ENCODE measurements at places on chromosomes 3 and 15.

- no peak for DNase-seq
Measured at GRCh38 chr3:160531311-160531710, 34.1 kb downstream of the KPNA4 start.

DNA sequence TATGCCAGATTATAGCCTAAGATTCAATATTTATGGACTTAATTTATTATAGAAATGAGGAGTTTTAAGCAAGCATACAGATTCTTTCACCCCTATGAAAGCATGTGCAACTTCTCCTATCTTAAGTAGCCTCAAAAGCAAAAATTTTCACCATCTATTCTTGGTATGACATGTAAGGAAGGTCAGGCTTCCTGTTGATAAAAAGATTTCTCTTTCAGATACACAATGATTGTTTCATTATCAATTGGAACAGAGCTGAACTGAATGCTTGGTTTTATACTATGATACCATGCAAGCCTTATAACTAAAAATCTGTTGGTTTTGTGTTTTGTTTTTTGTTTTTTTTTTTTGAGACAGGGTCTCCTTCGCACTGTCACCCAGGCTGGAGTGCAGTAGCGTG lies 3.9 kb downstream of the GRK7 start:
- DNase-seq, result no peak

GRCh38 chr15:92527197-92527596 lies 128.4 kb downstream of the FAM174B start:
- DNase-seq, result no peak

GRCh38 chr3:43031889-43032545 lies 52.9 kb downstream of the GASK1A start:
- no peak for DNase-seq

DNA sequence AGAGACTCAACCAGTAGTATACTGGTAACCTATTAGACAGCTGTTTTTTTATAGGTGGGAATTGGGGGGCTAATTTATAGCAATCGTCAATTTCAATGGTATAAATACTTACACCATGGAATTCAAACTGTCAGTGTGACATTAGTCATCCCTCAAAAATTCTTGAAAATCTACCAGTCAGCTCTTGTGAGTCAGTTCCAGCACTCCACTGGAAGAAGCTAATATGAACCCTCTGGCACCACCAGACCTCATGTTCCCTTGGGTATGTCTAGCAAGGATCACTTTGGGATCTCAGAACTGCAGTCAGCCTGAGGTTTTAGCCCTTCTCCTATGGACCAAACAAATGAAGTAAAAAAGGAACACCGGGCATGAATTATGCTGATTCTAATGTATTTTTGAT lies 11.8 kb upstream of the UACA start:
- no peak for DNase-seq

GRCh38 chr15:60798821-60799220 lies 319.9 kb upstream of the ICE2 start:
- no peak for DNase-seq

DNA sequence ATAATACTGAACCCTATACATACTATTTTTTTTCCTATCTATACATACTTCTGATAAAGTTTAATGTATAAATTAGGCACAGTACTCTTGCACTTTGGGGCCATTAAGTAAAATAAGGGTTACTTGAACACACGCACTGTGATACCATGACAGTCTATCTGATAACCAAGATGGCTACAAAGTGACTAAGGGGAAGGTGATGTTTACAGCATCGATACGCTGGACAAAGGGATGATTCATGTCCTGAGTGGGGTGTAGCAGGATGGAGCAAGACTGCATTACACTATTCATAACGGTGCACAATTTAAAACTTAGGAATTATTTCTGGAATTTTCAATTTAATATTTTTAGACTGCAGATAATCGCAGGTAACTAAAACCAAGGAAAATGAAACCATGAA lies 30.0 kb upstream of the SLC2A2 start:
- no peak for DNase-seq

- DNase-seq, result no peak
Measured at GRCh38 chr3:98209244-98209643, 42.7 kb downstream of the OR5H15 start.

- DNase-seq, result no peak
Measured at GRCh38 chr15:57540736-57541135, 51.0 kb upstream of the MYZAP start.

- DNase-seq, result no peak
Measured at GRCh38 chr3:52090131-52090932, 34.0 kb upstream of the DUSP7 start.

DNA sequence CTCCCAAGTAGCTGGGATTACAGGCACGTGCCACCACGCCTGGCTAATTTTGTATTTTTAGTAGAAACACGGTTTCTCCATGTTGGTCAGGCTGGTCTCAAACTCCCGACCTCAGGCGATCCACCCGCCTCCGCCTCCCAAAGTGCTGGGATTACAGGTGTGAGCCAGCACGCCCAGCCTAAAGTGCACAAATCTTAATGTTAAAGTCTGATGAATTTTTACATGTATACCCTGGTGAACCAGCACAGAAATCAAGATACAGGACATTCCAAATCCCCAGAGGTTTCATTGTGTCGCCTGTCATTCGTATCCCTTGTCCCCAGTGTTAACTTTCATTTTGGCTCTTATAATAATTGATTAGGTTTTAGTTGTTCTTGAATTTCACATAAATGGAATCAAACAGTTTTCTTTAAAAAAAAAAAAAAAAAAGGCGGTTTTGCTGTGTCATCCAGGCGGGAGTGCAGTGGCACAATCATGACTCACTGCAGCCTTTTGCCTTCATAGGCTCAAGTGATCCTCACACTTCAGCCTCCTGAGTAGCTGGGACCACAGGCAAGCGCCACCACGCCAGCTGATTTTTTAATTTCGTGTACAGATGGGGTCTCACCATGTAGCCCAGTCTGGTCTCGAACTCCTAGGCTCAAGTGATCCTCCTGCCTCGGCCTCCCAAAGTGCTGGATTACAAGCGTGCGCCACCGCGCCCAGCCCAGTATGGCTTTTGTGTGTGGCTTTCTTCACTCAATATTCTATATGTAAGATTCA lies 1.5 kb upstream of the TM4SF19 start:
- no peak for DNase-seq

DNA sequence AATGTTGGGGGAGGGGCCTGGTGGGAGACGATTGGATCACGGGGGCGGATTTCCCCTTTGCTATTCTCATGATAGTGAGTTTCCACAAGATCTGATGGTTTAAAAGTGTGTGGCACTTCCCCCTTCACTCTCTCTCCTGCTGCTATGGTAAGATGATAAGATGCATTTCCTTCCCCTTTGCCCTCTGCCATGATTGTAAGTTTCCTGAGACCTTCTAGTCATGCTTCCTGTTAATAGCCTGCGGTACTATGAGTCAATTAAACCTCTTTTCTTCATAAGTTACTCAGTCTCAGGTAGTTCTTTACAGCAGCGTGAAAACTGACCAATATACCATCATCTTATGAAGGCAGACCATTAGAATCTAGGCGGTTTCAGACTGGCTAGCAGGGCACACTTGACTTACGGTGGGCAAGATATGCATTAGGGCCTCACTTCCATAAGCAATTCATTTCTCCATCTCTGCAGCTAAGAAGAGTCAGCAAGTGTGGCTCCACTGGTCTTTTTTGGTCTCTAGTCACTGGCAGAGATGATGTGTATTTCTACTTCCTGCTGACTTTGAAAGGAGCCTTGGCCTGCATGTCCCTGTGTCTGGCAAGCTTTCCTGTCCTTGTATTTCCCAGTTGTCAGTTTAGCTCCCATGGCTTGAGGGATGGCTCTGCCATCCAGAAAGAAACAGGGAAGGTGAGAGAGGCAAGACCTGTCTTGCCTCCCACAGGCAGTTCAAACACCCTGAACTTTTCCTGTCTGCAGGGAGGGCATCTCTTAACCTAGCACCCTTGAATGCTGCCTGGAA lies 109.0 kb upstream of the ADAMTS9 start:
- DNase-seq, result no peak

Data from HEK293T (cell line).